ENCODE measurements at places on chromosomes 6 and 20.

GRCh38 chr20:56637576-56637975 lies 8.5 kb downstream of the TFAP2C start:
- DNase-seq: no peak

DNA sequence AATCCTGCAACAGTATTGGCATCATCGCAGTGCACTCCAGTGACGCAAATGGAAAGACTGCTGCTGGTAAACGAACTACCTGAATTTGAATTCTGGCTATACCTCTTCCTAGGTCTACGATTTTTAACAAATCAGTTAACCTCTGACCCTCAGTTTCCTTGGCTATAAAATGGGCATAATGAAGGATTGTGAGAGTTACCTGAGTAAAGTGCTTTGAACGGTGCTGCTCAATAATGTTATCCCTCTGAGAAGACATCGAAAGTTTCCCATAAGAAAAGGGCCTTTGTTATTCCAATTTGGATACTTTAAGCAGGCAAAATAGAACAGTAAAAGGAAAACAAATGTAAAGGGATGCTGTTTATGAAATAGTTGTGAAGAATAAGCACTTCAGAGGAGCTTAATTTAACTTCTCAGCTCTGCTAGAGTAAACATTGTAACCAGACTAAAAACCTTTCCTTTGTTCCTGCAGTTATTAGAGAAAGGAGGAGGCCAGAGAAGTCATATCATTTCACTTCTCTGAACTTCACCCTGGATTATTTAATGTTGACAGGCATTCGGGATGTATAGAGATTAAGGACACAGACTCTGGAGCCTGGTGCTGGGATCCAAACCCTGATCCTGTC lies 5.8 kb downstream of the SGK1 start:
- no peak for DNase-seq

DNA sequence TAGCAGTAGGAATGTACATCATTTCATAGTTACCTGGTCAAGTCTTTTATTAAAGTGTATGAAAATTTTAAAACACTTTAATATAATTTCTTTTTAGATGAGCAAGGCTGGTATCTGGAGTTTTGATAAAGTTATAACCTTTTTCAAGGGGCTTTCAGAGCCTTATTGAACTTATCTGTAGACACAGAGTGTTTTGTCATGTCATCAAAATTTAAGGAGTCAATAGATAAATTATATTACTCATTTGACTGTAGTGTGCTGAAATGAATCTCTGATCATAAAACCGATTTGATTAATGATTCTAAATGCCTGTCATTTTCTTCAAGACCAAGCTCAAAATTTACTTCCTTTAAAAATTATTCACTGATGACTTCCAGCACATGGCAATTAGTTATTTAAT lies 125.6 kb downstream of the ARID1B start:
- no peak for DNase-seq

- no peak for DNase-seq
Measured at GRCh38 chr6:127893541-127893940, 7.3 kb downstream of the THEMIS start.

DNA sequence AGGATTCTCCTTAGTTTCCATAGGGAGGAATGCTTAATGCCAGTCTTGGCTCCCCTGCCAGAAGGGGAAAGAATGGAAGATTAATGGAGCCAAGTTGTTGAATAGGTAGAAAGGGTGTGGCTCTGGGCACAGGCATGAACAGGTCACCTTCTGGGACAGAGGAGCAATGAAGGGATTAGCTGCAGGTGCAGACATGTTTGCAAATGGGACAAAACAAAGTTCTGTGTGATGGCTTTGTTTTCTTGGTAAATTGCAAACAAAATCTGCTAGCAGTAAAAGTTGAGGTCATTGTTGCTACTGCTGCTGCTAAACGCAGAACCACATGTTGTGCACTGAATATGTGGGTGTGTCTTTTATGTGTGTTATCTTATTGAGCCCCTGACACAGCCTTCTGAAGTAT lies 93.3 kb downstream of the PERP start:
- DNase-seq: no peak

GRCh38 chr6:75135450-75135849 lies 70.4 kb downstream of the COL12A1 start:
- no peak for DNase-seq

DNA sequence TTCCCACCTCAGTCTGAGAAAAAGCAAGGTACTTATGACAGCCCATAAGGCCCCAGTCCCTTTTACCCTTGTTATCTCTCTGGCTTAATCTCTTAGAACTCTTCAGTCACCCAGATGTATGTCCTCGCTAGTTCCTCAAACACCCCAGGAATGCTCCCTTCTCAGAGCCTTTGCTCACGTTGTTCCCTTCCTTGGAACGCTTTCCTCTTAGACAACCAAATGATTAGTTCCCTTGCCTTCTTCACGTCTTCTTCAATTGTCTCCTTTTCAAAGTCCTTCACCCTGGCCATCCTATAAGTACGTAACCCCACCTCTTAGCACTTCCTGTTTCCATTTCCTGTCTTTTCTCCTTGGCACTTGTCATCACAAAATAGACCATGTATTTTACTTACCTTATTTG lies 1.1 kb upstream of the APOBEC2 start:
- DNase-seq: no peak

DNA sequence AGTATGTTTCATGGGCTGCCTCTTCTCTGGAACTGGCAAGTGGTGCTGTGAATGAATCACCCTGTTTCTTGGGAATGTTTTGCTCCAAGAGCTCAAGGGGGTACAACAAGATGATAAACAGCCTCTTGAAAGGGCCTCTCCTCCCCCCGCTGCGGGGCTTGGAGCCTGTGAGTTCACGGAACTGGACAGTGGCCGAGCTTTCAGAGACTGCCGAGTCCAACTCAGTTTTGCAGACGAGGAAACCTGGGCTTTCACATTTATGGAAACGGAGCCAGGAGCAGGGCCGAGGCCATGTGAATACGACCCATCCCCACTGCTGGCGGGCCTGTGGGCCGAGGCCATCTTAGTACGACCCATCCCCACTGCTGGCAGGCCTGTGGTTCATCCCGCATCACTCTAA lies 18.2 kb upstream of the SRC start:
- no peak for DNase-seq

- DNase-seq: no peak
Measured at GRCh38 chr20:12733811-12734210, 275.0 kb upstream of the SPTLC3 start.

DNA sequence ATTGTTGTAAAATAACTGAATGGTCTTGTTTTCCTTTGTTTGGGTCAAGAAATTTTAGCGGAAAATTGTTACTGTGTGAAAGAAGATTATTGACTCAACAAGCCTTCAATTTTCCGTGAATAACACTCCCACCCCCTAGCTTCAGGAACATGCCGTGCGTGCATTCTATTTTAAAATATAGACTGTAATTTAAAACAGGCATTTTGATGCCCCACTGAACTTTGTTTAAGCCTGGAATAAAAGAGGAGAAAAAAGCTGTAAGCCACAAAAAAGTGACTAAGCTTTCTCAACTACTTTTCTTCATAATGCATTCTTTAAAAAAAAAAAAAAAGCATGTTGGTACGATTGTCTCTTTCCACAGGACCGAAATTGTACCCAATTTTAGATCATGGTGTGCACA lies 166.0 kb downstream of the ARID1B start:
- DNase-seq: no peak

GRCh38 chr6:156864557-156864956 lies 87.4 kb downstream of the ARID1B start:
- no peak for DNase-seq

DNA sequence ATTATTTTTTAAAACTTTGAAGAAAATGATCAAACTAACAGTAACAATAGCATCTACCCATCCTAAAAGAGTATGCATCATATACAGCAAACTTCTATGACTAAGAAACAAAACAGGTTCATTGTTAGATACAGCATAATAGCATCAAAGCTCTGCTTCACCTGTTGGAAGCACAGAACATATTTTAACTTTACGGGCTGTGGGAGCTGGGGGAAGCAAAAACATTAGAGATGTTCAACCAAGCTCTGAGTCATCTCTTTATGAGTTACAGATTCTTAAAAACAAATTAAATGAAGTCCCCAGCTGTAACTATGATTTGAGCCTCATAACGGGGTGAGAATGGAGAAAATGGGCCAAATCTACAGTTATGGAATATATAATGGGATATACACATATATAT lies 63.4 kb downstream of the SYNE1 start:
- no peak for DNase-seq

DNA sequence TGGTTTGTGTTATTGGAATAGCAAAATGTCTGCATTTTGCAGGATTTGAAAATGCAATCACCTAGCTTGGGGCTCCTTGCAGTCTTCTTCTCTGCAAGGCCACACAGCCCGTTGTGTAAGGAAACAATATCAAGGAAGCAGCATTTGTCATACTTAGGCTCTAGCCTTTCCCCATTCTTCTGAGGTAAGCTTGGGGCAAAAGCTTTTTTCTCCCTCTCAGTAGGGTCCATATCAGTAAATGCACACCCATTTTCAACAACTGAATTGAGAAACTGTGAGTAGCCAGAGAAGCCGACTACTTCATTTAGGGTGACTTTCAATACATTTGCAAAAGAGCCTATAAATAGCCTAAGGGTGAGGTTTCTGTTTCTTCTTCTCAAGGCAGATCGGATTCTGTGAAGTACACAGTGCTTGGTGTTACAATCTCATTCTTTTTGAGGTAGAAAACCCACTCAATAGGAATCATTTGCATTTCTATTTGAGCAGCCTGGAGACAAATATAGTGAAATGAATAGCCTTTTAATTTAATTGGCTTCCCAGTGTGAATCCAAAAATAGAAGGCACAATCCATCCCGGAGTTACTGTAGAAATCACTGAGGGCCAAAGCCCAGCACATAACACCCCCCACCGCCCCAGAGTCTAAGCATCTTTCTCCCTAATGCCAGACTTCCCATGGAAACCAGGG lies 61.8 kb downstream of the BTBD3 start:
- DNase-seq: no peak

DNA sequence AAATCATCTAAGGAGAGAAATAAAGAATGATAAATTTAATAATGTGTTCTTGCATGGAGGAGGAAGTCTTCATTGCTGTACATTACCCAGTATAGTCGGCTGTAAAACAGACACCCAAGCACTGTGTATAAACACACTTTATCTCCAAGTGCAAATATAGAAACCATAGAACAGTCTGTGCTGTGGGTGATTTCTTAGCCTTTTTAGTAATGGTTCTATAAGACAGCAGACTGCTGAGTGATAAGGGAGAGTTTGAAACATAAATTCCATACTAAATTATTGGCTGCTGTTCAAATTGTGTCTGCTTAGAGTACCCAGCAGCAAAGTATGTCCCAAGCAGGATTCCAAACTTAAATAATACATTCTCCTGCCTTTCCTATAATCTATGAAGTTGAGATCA lies 4.6 kb downstream of the FILIP1 start:
- no peak for DNase-seq
